Endodermal cell (in vitro differentiated cells): ENCODE measurements at places on chromosomes 1 and 21. TPM values are rescaled to one million over a fixed set of nuclear protein-coding genes. Genes with fewer than 3 reads are reported as not detected.

- no peak for DNase-seq
- H3K4me3 ChIP-seq = peak overlapping the region; percentile 97
- no peaks in the 10 kb centered on the region for H3K4me1 ChIP-seq
- no peak overlapping the region for H3K27ac ChIP-seq
- H3K27me3 ChIP-seq = no peaks in the 10 kb centered on the region
These were observed 463 bp downstream of the PRPF3 start for GRCh38 chr1:150321826-150322166.

- no peaks in the 10 kb centered on the region for H3K27me3 ChIP-seq
- no peak overlapping the region for H3K27ac ChIP-seq
These were observed 59.7 kb downstream of the TEX35 start for GRCh38 chr1:178572604-178573003.

- H3K36me3 ChIP-seq = peaks cover 26% of the 10 kb centered on the region
- H3K27ac ChIP-seq = peak within 1 kb of the TSS; percentile 62
- peak; percentile 96 for DNase-seq
- peaks cover 15% of the 10 kb centered on the region for H3K4me1 ChIP-seq
These were observed at the start of gene CAPZB for GRCh38 chr1:19485362-19486187. CAPZB (minus strand) TSS chr1:19485539; CDS start chr1:19485438, 101 bp downstream.

DNA sequence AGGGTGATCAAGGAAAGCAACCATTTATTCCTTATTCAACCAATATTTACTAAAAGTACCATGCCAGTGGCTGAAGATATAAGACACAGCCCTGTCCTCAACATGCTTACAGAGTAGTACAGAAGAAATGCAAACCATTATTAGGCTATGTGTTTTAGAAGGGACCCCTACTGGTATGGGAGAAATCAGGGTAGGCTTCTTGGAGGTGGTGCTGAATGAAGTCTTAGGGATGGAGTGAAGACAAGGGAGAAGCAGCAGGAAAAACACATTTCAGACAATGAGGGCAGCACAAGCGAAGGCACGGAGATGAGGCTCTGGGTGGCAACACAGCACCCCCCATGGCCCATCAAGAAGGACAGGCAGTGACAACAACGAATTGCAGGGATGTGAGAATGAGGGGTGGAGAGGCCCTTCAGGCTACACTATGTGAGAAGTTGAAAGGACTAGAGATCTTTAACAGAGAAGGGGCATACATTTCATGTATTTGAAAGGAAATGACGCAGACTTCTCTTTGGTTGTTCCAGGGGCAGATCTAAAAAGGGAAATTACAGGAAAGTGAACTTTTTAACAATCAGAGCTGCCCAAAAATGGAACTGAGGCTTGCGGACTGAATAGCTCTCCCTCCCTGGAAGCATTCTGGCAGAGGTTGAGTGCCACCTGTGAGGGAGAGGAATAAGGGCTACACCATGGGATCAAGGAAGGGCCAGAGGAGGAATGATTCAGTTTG is 16.8 kb upstream of the CD58 start:
- DNase-seq = no peak
- H3K27me3 ChIP-seq = no peaks in the 10 kb centered on the region
- H3K4me1 ChIP-seq = no peaks in the 10 kb centered on the region
- H3K4me3 ChIP-seq = no peak overlapping the region
- peaks cover 5% of the 10 kb centered on the region for H3K36me3 ChIP-seq

The C1orf21 gene
- 9.1 and 11.4 TPM in 2 replicates for total RNA-seq

DNA sequence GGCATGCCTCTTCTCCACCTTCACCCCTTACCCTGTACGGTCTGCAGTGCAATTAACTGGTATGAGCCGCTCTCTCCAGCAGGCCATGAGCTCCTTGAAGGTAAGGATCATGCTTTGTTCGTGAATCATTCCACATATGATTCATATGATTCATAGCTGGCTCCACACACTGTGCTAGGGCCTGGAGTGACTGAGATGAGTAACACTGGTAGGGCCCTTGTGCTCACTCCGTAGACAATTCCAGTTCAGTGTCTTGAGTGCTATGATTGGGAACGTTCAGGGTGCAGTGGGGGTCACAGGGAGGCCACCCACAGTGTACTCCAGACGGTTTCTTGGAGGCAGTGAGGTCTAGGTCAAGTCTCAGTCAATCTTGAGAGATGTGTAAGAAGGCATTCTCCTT is 239.8 kb downstream of the LMX1A start:
- no peaks in the 10 kb centered on the region for H3K36me3 ChIP-seq
- no peak overlapping the region for H3K4me3 ChIP-seq
- peaks cover 61% of the 10 kb centered on the region for H3K27me3 ChIP-seq

DNA sequence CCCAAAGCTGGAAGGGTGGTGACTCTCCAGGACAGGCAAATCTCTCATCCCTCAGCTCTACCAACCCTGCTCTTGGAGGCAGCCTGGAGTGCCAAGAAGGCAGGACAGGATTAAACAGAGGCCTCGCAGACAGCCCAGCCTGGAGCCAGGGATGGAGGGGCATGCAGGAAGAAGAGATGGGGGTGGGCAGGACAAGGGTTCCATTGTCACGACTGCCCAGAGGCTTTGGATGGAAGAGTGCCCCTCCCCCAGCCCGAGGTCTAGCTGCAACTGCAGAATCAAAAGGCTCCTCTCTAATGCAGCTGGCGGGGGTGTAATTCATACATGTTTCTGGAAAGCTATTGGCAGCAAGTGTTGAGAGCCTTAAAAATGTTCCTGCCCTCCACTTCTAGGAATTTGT is 8.8 kb downstream of the RAB7B start:
- no peaks in the 10 kb centered on the region for H3K27me3 ChIP-seq
- DNase-seq = peak; percentile 46
- H3K4me3 ChIP-seq = no peak overlapping the region

- peaks cover 24% of the 10 kb centered on the region for H3K36me3 ChIP-seq
- no peaks in the 10 kb centered on the region for H3K27me3 ChIP-seq
- H3K4me1 ChIP-seq = no peaks in the 10 kb centered on the region
- no peak overlapping the region for H3K4me3 ChIP-seq
These were observed 34.8 kb downstream of the SLC35D1 start for GRCh38 chr1:67019121-67019520.

GRCh38 chr1:160370561-160371345 is 3.9 kb downstream of the NHLH1 start:
- no peaks in the 10 kb centered on the region for H3K36me3 ChIP-seq
- H3K4me1 ChIP-seq = peaks cover 5% of the 10 kb centered on the region
- DNase-seq = no peak
- H3K4me3 ChIP-seq = no peak overlapping the region
- H3K27me3 ChIP-seq = no peaks in the 10 kb centered on the region
- H3K27ac ChIP-seq = no peak overlapping the region

GRCh38 chr1:44881011-44881632 is 38.1 kb upstream of the PTCH2 start:
- peaks cover 32% of the 10 kb centered on the region for H3K36me3 ChIP-seq
- H3K4me1 ChIP-seq = no peaks in the 10 kb centered on the region
- H3K4me3 ChIP-seq = no peak overlapping the region
- no peaks in the 10 kb centered on the region for H3K27me3 ChIP-seq
- DNase-seq = no peak

DNA sequence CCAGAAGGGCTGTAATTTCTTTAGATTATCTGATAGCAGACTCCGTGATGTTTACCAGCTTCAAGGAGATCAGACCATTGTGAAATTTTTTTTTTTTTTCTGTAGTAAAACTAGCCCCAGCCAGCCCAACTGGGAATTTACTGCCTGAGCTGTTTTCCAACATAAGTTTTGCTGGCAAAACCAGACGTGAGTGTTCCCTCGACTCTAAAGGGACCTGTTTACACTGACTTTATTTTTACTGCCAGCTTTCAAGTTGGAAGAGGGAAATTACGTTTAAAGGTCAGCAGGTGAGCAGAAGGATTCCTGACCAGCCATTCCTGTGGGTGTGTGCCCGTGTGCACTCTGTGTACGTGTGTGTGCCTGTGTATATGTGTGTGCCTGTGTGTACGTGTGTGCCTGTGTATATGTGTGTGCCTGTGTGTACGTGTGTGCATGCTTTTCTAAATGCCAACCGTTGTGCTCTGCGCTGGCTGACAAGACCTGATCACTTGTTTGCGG is 374 bp downstream of the MAB21L3 start:
- DNase-seq = no peak
- H3K4me3 ChIP-seq = no peak overlapping the region
- H3K27me3 ChIP-seq = no peaks in the 10 kb centered on the region
- H3K36me3 ChIP-seq = no peaks in the 10 kb centered on the region
- no peak overlapping the region for H3K27ac ChIP-seq
- H3K4me1 ChIP-seq = peaks cover 20% of the 10 kb centered on the region

The HS2ST1 gene
- total RNA-seq = 20.0 to 30.6 TPM (median 29.0 TPM) in 3 replicates

The MYOC gene
- total RNA-seq = not detected in 3 replicates

GRCh38 chr1:206471415-206471801 is 1.1 kb downstream of the IKBKE start:
- H3K27ac ChIP-seq = no peak overlapping the region
- peaks cover 15% of the 10 kb centered on the region for H3K4me1 ChIP-seq
- no peak for DNase-seq

DNA sequence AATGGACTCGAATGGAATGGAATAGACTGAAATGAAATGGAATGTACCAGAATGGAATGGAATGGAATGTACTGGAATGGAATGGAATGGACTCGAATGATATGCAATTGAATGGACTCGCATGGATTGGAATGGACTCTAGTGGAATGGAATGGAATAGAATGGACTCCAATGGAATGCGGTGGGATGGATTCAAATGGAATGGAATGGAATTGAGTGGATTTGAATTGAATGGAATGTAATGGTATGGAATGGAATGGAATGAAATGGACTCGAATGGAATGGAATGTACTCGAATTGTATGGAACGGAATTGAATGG is 99.6 kb upstream of the FBXO28 start:
- peak overlapping the region; percentile 71 for H3K4me3 ChIP-seq
- H3K27me3 ChIP-seq = no peaks in the 10 kb centered on the region
- no peak overlapping the region for H3K27ac ChIP-seq
- no peaks in the 10 kb centered on the region for H3K4me1 ChIP-seq
- no peak for DNase-seq
